ENCODE measurements at places on chromosomes 3 and 15. TPM values are rescaled to one million over a fixed set of nuclear protein-coding genes. Genes with fewer than 3 reads are reported as not detected.

DNA sequence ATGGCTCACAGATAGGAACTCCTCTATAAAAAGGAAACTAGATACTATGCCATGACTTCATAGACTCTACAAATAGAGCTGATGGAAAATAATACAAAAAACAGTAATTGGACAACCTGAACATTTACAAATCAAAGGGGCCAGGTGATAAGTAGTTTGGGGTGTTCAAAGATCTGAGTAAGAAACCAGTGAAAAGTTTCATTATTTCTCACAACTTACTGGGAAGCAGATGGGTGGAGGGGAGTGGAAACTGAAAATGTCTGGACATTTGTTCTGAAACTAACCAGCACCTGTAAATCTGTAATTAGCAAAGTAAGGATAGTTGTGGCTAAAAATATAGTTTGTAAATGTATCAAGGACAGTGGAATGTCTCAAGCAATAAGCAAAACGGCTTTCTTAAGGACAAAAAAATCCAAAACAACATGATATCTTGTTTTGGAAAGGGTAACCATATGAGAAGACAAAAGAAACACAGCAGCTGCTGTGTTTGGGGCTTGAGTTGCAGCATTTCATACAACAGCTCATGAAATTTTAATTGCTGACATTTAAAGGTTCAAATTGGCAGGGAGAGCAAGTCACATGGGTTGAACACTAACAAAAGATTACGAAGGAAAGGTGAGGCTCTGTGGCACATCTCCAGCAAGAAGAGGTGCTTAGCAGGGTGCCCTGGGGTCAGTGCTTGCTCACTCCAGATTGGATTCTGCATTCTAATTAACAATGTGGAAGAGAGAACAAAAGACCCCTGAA is 26.8 kb upstream of the THBS1 start:
- no peak for DNase-seq

- no peak for DNase-seq
Measured at GRCh38 chr15:49863431-49864224, 242.8 kb downstream of the DTWD1 start.

DNA sequence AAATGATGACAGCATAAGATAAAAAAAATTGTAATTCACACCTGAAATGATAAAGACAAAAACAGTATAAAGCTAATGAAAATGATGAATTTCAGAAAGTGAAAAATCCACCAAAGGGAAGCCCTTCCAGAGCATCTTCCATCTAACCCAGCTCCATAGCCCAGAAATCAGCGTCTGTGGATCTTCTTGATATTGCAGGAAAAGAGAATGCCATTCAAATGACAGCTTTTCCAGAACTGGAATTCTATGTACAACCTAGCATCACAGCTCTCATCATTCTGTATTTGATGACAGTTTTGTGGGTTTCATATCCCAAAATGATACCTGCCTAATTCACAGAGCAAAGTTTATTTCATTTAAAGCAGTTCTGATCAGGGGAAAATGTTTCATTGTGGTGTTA is 267.3 kb downstream of the FHIT start:
- no peak for DNase-seq

- peak; percentile 81 for DNase-seq
Measured at GRCh38 chr3:41117398-41117870, 81.9 kb upstream of the CTNNB1 start.

Gene CCR1
- 0.95 TPM for total RNA-seq

Gene THPO
- not detected for total RNA-seq
